ENCODE measurements at places on chromosomes 1 and 21.

- no peak for DNase-seq
Measured at GRCh38 chr1:147773215-147773715, 12.9 kb upstream of the GJA5 start.

GRCh38 chr1:10337436-10337835, 61.4 kb upstream of the PGD start:
- DNase-seq = no peak

- DNase-seq = no peak
Measured at GRCh38 chr1:103307751-103308150, 199.4 kb upstream of the COL11A1 start.

DNA sequence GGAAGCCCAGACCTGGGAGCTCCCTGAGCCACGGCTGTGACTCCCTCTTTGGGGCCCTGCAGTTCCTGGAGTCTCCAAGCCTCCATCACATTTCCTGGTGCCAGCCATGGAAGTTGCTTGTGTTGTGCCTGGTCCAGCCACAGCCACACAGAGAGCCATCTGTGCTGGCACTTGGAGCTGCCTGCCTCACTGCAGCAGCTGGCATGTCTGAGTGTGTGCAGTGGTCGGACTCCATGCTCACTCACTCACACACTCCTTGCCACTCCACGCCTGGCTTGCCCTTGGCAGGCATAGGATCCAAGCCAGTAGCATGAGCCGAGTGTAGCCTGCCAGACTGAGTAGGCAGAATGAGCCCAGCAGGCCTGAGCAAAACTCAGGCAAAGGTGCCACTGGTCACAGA, 516.3 kb upstream of the BEND5 start:
- DNase-seq = no peak

GRCh38 chr1:212518188-212519054, 85.7 kb downstream of the NENF start:
- DNase-seq = no peak

- DNase-seq = peak; percentile 54
Measured at GRCh38 chr1:45687754-45688740, at the start of gene TMEM69. TMEM69 (plus strand) TSS chr1:45688181; CDS start chr1:45691069, 2,888 bp downstream.

- no peak for DNase-seq
Measured at GRCh38 chr1:59141267-59141863, 155.5 kb upstream of the FGGY start.

- DNase-seq = no peak
Measured at GRCh38 chr1:193538680-193539079, 352.3 kb upstream of the B3GALT2 start.

- DNase-seq = no peak
Measured at GRCh38 chr21:27261676-27262075, 294.8 kb upstream of the ADAMTS5 start.

All from activated T-helper 1 cell treated with Interleukin-2 at 50 U/mL for 16 hours (primary cell).